ENCODE measurements at places on chromosomes 3 and 15. TPM values are rescaled to one million over a fixed set of nuclear protein-coding genes. Genes with fewer than 3 reads are reported as not detected.

GRCh38 chr15:41969851-41970431 lies 2.4 kb downstream of the EHD4 start:
- no peak for DNase-seq

Gene COL6A5
- not detected for total RNA-seq

DNA sequence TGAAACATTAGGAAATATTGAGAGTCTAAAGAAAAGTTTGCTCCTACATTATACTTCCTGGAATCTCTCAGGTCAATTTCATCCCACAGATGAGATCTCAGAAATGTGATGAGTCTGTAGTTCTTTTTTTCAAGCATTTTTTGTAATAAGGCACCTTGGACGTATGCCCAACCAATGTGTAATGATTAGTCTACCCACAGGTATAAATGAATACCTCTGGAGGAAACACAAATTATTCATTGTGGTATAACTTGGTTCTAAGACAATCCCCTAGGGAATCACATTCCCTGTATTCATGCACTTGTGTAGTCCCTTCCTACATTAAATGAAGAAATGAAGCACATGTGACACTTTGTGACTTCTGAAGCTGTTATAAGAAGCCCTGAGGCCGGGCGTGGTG lies 596.2 kb upstream of the UBE2E2 start:
- no peak for DNase-seq

Gene MYO5C
- total RNA-seq: 3.5 TPM

DNA sequence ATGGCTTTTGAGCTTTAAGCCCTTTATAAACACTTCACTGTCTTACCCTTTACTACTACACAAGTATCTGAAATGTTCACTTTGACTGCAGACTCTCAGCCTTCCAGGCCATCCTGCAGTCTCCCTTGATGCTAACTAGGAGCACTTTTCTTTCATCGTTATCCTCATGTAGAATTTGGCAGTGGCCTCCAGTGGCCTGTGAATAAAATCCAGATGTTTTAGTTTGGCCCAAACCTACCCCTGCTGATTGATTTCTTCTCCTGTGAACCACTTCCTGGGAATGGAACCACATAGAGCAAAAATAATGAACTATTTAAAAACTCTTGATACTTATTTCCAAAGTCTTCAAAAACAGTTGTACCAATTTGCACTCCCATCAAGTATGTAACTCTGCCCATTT lies 271.9 kb downstream of the FEZF2 start:
- DNase-seq: no peak

DNA sequence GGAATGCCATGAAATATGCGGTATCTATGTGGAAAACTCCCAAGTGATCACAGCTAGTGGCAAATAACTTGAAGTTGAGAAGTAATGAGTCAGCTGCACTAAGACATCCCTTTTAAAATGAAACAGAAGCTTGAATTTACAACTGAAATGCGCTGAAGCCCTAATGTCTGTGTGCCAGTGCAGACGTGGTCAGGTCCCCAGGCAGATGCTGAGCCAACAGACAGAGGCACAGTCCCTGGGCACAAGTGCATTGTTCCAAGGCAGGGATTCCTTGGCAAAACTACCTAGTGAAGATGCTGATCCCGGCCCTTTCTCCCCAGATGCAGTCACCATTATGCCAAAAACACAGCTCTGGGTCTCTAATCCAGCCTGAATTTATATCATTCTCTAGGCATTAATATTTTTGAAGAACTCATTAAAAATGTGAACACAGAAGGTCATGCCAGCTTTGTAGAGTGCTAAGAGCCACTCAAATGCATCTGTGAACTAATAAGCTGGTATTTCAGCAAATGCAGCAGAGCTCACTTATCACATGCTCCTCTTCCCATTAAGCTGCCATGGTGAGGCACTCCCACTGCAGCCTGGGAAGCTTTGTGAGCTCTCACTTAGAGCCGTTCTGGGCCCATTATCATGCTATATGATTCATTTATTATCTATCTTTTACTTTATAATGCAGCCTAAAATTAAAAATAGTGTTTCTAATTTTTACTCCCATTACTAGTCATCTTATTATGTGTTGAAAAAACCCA lies 200.1 kb downstream of the GABRB3 start:
- no peak for DNase-seq

DNA sequence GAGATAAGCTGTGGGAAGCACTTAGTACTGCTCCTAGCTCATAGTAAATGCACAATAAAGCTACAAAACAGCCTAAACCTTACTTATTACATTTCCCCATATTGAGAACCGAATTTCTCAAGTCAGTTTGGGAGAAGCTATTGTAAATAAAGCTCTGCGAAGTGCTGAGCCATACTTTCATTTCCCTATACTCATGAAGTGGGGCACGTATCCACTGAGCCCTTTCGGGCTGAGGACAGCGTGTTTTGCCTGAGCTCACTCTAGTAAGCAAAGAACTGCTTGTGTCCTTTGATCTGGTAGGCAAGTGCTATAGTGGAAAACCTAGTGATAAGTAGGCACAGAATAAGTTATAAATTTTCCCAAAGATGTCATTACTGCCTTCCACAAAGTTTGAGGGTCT lies 165.0 kb downstream of the RSL24D1 start:
- DNase-seq: no peak

Gene PROS1
- total RNA-seq: 3.7 TPM

DNA sequence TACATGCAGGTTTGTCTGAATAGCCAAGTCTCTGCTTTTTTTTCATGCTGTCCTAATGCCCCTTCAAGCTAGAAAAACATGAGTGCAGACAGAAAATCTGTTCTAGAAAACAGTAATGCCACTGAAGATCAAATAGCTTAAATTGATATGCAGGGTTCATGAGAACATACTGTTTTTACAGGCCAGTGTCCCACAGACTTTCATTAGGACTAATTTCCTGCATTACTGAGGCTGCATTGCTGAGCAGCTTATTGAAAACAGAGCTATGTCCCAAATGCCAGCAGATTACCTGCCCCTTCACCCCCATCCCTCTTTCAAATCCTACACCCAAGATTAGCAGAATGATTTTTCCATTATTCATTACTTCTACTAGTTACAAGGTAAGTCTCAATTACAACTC lies 665 bp downstream of the TM4SF18 start:
- no peak for DNase-seq

GRCh38 chr15:31306426-31307269 lies 20.0 kb upstream of the KLF13 start:
- DNase-seq: peak; percentile 96

GRCh38 chr3:32340039-32340438 lies 51.6 kb upstream of the CMTM7 start:
- peak; percentile 4 for DNase-seq

DNA sequence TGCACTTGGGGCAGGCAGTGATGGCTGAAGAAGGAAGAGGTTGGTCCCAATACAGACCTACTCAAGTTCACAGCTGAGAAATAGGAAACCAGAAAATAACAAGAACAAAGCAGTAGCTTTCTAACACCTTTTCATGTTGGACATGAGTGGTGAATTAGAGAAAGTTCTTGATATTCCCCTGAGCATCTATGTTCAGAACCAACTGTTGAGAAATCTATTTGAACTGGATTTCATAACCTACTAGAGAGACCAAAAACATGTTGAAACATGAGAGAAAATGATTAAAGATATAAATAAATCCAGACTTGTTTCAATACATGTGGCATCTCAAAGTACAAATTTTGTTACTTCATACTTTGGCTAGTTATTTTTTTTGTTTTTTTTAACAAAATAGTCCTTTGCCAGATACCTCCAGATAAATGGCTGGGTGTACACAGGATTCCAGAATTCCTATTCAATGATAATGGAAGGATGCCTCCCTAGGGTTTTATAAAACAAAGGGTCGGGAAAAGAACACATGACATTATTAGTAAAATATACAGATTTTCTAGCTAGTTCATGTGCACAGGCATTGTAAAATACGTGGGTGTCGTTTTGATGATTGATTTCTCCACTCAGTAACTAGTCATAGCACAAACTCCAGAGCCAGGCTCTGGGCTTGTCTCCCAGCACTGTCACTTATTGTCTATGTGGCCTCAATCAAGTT lies 34.4 kb upstream of the TNFSF10 start:
- DNase-seq: no peak
